ENCODE measurements at places on chromosomes 3 and 15.

- DNase-seq = no peak
Measured at GRCh38 chr15:73930371-73930770, 4.1 kb downstream of the LOXL1 start.

- DNase-seq = no peak
Measured at GRCh38 chr3:193119926-193120325, 121.1 kb upstream of the PLAAT1 start.

DNA sequence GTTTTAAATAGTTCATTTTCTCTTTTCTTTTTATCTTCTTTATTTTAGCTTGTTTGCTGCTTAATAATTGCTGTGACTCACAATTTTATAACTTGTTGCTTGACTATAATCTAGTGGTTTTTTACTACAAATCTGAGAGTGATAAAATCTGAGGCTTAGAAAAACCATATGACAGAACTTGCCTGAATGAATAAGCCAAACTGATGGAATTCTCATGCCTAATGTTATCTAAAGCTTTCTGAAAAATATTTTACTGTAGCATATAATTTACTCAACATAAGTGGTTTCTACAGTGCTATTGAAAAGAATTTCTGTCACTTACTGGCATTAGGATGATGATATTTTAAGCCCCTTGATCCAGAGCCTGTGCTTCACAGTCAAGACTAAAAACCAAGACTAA is 175.1 kb downstream of the VGLL3 start:
- no peak for DNase-seq

- no peak for DNase-seq
Measured at GRCh38 chr3:33016846-33017405, 65.5 kb downstream of the CCR4 start.

DNA sequence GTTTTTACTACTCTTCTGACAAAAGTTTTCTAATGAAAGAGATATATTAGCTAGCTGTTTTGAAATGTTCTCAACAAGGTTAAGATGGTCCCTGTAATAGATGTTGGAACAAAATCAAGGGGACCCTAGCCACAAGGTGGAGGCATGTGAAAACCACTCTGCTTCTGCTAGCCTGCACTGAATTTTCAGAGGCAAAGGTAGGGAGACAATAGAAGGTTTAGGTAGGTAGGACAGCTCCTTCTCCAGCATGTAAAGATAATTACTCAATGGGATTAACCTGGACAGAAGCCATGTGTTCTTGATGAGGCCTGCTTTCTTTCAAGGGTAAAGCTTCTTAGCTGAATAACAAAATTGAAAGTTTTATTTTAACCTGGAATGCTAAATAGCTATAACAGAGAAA is 333.5 kb downstream of the LSAMP start:
- DNase-seq = no peak

Measured in MV-4-11 (cell line).